ENCODE measurements at places on chromosomes 11 and 22.

DNA sequence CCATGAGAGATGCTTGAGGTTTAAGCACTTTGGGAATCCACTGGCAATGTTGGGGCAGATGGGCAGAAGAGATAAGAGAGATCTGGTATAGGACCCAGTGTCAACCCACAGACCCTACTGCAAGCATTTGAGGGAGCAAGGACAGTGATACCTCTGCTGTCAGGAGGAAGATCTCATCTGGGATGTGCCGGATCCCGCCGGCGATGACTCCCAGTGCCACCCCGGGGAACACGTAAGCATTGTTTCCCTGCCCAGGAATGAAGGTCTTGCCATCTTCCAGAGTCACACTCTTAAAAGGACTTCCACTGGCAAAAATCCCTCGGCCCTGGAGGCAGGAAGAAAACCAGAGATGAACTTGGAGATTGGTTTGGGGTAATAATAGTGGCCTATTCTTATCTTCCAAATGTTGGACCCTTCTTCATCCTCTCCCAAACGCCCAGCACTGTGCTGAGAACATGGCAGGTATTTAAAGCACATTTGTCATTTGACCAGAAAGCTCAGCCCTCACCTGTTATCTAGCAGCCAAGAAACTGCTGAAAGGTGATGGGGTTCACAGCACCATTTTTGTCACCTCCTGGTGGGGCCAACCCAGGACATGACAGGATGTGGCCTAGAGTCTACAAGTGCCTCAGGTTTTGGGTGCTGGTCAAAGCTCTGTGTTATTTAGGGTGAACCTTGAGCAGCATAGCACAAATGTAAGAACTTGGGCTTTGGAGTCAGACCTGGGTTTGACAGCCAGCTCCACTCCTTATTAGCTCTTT, 71.7 kb downstream of the CCDC81 start:
- DNase-seq, result no peak

- DNase-seq, result no peak
These were observed 36.9 kb downstream of the PPM1F start for GRCh38 chr22:21915624-21916308.

DNA sequence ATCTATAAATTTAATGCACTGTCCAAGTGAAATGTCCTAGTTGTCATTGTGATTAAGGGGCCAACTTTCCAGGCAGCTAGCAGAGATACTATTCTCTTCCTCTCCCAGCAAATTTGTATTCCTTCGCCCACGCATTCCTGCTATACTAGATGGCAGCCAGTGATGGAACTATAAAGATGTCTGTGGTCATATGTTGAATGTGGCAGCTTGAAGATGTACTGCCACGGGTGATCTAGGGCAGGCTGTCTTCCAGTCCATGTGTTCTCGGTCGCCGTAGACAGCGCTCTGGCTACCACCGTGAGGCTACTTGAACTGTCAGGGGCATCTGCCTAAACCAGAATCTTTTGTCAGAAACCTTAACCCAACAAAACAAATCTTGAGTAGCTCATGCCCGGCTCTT, 8.3 kb upstream of the SIDT2 start:
- no peak for DNase-seq

DNA sequence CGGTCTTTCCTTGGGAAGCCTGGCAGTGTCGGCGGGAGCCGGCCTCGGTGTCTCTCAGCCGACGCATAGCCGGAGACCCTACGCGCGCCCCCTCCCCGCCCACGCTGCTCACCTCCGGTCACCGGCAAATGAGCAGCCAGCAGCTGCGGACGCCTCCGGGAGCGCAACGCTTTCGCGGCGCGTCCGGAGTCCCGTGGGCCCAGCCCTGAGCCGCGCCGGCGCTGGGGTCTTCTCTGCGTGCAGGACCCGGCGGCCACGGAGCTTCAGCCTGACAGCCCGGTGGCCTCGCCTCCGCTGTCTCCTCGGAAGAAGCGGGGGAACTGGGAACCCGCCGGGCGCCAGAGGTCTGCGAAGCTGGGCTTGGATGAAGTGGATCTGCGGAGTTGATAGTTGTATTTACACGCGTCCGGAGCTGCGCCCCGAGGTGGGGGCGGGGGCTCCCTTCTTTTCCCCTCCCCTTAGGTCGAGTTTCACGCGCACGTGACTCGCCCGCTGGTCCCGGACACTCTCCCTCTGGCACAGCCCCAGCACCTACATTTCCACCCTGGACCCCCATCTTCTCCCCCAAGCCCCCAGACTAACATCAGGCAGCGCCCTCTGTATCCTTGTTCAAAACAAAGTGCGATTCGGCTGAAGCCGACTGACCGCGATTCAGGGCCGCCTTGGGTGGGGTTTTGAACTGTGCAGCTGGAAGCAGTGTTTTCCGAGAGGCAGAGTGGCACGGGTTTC, at the start of gene SLC43A1:
SLC43A1 (minus strand) TSS at position 371 of the 729 bp plus-strand sequence. CDS start 1,591 bp downstream, outside the sequence.
- no peak for DNase-seq

GRCh38 chr11:113045146-113045545, 83.9 kb downstream of the NCAM1 start:
- DNase-seq, result no peak

DNA sequence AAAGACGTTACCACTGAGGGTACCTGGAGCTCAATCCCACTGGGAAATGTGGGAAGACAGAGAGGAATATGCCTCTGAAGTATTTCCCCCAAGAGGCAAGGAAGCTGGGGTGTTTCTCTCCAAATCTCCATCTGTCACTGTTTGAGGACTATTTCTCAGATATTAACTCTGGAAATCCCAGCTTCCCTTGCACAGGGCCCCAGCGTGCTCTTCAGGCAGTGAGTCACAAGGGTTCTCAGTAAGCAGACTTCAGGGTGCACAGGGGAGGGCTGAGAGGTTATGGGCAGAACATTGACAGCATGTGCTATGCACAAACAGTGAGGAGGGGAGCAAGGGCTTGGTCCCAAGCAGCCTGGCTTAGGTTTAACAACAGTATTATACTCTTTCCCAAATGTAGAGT, 60.9 kb upstream of the EED start:
- no peak for DNase-seq

- DNase-seq, result no peak
These were observed 852 bp downstream of the TRAF6 start for GRCh38 chr11:36509201-36509639.

DNA sequence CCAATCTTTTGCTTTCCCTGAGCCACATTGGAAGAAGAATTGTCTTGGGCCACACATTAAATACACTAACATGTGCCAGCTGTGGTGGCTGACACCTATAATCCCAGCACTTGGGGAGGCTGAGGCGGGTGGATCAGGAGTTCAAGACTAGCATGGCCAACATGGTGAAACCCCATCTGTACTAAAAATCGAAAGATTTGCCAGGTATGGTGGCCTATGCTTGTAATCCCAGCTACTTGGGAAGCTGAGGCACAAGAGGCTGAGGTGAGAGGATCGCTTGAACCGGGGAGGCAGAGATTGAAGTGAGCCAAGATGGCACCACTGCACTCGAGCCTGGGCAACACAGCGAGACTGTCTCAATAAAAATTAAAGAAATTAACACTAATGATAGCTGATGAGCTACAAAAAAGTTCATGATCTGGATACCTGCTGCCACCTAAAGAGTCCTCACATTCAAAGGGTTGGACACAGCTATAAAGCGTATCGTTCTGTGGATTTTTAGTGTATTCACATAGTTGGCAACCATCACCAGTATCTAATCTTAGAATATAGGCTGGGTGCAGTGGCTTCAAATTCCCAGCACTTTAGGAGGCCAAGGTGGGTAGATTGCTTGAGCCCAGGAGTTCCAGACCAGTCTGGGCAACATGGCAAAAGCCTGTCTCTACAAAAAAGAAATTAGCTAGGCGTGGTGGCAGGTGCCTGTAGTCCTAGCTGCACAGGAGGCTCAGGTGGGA, 3.4 kb upstream of the LDHC start:
- no peak for DNase-seq

- no peak for DNase-seq
These were observed 110.8 kb downstream of the CEP164 start for GRCh38 chr11:117438371-117439000.

GRCh38 chr11:102580185-102580951, 44.8 kb downstream of the MMP20 start:
- no peak for DNase-seq

GRCh38 chr22:30205281-30206115, 41.1 kb downstream of the LIF start:
- DNase-seq, result peak; percentile 93

Measured in AG09319 (cell line).